ENCODE measurements at places on chromosomes 12 and 14.

DNA sequence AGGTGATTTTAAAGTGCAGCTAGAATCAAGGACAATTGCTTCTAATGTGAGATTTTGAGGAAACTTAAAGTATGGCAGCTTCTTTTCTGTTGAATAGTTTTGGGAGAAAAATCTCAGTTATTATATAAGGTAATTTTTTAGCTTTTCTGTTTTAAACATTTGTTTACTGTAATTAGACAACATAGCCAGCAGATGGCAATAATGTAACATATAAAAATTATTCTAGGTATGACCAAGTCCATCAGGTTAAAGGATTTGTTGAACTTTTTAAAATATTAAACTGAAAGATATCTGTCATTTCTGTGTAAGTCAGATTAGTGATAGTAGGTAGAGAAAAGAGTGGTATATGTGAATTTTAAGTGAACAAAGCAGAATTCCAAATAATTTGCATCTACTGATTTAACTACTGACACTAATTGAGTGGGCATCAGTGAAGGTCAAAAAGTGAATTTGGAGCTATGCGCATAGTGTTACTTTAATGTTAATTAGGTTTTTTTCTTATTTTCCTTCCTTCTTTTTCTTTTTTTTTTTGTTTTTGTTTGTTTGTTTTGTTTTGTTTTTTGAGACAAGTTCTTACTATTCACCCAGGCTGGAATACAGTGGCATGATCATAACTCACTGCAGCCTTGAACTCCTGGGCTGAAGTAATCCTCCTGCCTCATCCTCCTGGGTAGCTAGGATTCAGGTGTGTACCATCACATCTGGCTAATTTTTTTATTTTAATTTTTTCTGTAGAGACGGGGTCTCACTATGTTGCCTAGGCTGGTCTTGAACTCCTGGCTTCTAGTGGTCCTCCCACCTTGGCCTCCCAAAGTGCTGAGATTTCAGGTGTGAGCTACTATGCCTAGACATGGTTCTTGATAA, 18.6 kb downstream of the PRORP start:
- no peak for DNase-seq

DNA sequence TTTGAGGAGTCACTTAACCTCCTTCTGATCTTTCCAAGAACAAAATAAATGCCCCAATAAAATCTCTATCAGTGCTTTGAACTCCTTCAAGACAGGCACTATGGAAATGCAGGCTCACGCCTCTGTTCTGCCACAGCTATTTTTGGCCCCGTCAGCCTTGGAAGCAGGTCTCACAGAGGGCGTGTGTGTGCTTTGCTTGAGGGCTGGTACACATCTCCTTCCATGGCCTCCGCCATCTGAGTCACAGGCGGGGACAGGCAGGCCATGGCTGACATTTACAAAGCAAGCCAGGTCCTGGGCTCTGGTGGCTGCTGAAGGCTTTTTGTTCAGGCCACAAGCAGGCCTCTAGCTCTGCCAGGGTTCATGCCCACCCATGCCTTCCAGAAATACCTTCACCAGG, 16.0 kb downstream of the PRIMA1 start:
- DNase-seq = no peak

DNA sequence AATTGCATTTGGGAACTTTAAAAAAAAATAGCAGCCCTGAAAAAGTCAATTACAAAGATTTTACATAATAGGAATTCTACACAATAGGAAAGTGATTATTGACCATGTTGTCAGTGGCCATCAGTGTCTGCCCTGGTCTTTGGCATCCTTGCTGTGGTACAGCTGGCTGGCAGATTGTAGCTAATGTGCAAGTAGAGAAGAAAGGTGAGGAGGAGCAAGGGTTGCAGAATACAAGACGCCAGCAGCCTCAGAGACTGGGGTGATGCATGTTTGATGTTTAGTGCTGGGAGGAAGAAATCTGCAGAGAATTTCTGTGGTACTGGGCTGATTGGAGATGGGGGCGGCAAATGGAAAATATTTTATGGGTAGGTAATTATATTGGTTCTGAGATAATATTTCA, 322.9 kb downstream of the TMEM117 start:
- DNase-seq = no peak

DNA sequence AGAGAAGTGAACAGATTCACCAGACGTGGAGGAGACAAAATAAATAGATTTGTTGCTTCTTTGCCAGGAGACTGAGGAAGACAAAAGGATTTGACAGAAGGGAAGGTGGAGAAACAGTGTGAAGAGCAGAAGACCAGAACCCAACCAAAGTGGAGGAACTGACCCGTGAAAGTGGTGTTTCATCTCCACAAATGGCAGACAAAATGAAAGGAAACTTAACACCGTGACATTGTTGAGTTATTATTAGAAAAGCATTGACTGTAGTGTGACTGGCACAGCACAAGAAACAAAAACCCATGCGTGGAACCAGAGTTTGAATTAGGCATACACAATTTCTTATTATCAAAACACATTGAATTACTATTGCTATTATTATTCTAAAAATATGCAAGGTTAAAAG, 518.1 kb downstream of the TMEM121 start:
- DNase-seq = no peak

DNA sequence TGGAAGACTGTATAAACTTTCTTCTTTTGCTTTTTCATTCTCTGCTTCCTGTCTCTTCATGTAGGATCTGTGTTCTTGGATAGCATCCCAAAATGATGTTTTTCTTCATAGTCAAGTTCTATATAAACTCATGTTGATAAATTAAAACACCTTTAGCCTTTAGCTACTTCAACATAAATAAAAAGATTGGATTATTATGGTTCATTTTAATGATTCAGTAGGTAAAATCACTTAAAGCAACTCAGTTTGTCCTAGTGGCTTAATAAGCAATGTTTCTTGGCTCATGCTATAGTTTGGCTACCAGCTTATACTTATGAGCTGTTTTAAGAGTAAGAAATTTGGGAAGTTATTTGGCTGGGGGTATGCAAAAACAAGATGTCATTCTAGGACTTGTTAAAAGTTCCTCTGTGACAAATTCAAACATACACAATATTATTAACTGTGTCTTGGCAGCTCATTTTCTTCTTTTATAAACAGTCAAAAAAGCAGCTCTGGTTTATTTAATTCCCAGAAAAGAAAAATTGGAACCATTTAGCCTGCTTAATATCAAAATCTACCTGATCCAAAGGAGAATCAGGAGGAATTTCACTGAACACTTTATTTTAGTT, 111.4 kb downstream of the TMTC3 start:
- DNase-seq = no peak

- DNase-seq = no peak
Observed at GRCh38 chr12:53483979-53484377, 15.3 kb downstream of the MAP3K12 start.

DNA sequence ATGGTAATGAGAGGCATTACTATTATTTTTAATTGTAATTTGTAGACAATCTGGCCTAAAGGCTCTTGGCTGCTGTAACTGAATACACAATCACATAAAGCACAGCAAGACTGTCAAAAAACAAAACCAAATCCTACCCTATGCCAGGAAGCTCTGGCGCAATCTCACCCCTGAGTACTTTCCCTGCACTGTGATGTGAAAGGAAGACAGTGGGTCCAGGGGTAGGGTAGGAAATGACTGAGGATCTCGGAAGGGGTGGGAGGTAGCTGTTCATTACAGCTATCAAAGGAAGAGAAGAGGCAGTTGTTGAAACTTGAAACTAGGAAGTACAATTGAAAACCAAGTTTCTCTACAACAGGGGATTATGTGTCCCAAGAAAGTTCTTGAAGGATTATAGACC, 202.8 kb downstream of the ANO2 start:
- no peak for DNase-seq

- DNase-seq = peak; percentile 73
Observed at GRCh38 chr12:50057000-50057841, at the start of gene ASIC1. TSS of gene ASIC1 (plus strand) at chr12:50057596. CDS start at chr12:50058767, 1,171 bp downstream.

DNA sequence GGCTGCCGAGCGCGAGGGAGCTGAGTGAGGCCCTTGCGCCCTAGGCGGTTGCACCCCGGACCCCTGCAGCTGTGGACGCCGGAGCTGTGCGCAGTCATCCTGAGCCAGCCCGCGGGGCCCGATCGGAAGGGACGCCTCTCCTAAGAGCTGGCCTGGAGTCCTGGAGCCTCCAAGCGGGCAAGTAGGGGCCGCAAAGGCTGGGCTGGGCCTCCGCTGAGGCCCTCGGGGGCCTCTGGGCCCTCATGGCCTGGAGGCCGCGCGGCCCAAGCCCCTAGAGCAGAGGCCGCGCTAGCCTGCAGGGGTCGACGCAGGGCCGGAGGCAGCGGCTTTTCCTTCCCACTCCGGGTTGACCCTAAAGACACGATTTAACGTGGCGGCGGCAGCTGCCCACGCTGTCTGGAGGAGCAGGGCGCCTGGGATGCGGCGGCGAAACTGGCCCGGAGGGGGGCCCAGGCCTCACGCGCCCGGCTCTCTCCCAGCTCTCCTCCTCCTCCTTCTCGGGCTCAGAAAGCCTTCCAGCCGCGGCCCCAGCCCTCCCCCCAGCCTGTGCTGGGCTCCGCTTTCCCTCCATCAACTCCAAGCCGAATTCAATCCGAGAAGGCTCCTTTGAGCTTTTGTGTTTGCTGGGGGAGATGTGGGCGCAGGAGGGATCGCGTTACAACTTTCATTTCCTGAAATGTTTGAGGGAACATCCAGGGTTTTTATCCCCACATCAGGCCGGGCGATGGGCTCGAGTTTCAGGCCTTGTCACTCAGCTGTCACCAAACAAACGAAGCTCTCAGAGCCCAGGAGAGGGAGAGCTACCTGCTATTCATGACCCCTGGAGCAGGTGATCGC, 11.6 kb downstream of the SIX1 start:
- no peak for DNase-seq

DNA sequence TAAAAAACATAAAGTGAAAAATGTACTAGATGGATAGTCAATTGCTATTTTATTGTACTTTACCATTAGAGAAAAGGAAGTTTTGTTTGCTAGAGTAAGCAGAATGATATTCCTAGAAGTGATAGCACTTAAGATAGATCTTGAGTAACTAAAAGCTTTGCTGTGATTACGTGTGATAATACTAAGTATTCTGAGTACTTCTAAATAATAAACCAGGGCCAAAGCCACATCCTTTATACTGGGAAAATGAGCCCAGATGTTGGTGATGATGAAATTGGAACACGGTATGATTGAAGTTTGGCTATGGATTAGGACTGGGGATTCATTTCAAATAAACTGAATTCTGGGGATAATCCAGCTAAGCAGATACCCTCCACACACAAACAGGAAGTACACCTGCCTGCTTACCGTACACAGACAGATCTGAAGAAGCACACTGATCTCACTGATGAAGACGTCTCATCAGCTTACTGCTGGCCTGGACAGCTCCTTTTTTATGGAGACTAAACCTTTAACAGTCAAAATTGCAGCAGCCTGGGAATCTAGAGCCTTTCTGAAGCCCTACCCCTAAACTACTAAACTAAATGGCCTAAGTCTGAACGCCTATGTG, 199.8 kb downstream of the LRFN5 start:
- DNase-seq = no peak

DNA sequence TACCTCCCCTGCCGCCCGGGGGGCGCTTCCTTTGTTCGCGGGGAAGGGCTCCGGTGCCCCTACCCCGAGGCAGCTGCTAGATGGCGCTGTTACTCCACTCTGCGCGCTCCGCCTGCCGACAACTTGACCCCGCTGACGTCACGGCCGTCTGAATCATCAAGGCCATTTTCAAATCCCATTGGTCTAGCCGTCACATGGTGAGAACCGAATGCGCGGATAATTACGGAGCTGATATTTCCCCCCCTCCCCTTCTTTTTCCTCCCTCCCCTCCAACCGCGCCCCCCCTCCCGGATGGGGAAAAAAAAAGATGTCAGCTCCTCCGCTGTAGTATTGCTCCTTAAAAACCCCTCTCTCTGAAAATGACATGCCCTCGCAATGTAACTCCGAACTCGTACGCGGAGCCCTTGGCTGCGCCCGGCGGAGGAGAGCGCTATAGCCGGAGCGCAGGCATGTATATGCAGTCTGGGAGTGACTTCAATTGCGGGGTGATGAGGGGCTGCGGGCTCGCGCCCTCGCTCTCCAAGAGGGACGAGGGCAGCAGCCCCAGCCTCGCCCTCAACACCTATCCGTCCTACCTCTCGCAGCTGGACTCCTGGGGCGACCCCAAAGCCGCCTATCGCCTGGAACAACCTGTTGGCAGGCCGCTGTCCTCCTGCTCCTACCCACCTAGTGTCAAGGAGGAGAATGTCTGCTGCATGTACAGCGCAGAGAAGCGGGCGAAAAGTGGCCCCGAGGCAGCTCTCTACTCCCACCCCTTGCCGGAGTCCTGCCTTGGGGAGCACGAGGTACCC, at the start of gene HOXC10:
Gene HOXC10 (plus strand): TSS at position 246 of the 791 bp plus-strand sequence. CDS start 114 bp downstream, at position 360.
- DNase-seq = no peak

- no peak for DNase-seq
Observed at GRCh38 chr14:90655829-90656228, 160.4 kb downstream of the TTC7B start.

DNA sequence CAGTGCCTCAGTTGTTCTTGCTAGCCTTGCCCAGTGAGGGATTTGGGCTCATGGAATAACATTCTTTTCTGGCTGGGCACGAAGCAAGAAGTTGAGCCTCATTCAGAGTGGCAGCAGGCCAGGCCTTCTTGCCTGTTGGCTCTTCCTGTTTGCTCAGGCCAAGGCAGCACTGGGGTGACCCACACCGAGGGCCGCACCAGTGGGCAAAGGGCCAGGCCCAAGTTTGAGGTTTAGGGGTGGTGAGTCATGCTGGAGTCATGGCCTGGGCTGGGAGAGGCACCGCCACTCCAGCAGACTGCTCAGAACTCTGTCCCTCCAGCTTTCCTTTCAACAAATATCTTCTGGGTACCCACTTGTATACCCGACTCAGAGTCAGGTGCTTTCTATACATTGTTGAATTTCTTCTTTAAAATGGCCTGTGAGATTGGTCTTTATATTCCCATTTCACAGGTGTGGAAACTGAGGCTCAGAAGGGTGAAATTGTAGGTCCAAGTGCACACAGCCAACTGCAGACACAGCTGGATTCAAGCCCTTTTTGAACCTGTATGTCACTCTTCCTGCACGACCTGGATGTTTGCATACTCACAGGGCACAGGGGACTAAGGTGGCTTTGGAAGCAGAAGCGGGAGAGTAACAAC, 279.4 kb downstream of the FOXN3 start:
- DNase-seq = no peak

- DNase-seq = no peak
Observed at GRCh38 chr14:44940211-44940610, 21.5 kb downstream of the KLHL28 start.

DNA sequence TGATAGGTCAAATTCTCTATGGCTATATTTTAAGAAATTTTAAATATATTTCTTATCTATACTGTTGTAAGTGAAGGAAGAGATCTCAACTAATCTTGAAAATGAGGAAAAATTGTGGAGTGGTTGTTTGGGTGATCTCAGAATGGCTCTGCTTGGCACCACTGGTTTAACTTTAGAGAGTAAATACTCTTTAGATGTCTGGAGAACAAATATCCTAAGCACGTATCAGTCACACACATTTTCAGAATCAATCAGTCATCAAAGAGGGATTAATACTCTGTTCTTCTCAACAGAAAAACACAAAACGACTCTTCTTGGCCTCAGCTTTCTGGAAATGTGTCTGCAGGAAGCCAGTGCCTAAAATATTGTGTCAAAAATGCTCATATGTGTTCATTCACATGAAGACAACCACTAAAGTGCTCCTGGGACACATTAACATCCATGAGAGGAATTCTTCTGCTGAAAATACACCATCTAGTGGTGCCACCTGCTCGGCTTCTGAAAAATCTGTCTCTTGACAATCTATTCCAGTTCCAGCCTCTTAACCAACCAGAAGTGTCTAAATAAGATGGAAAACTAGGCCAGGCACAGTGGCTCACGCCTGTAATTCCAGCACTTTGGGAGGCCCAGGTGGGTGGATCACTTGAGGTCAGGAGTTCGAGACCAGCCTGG, 81.1 kb upstream of the CCDC198 start:
- no peak for DNase-seq
